ENCODE measurements at places on chromosomes 7 and 10.

- DNase-seq: no peak
Measured at GRCh38 chr7:138726288-138726687, 25.1 kb upstream of the SVOPL start.

- no peak for DNase-seq
Measured at GRCh38 chr7:155698633-155699032, 54.2 kb downstream of the RBM33 start.

DNA sequence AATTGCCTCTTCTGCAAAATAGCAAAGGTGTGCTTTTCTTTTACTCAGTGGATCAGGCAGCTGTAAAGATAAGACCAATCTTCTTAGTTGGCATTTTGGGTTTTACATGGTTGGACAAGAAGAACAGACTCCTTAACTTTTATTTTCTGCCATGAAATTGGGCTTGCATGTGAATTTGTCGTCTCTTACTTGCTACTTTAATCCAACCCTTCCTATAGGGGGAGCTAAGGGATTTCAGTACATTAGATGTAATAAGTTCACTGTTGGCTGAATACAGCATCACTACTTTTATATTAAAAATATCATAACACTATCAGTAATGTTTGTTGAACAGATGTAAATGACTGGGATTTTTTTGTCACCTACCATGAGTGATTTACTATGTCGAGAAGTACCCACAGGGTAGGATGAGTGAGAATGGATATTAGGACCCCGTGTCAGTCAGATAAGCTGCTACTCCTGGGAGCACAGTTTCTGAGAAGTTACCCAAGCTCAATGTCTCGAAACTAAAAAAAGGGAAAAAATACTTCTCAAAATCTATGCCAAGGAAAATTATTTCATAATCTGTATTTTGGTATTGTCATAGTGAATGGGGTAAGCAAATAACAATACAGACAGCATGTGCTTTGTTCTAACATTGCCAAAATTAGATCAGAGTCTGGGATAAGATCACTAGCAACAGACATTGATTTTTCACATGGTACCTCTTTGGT is 127.4 kb upstream of the AGR3 start:
- peak; percentile 70 for DNase-seq

DNA sequence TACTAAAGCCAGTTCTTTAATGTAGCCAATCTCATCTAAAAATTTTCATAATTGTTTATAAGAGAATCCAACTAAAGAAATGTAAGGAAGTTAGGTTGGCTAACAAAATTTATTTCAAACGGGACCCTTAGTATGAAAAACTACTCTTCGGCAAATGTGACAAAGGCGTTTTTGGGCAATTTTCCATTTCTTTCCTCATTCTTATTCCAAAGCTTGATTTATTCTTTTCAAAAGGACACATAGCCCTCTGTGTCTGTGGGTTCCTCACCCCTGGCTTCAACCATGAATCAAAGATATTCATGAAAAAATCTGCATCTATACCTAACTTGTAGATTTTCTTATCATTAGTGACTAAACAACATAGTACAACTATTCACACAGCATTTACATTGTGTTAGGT is 195.9 kb downstream of the ZMYND11 start:
- no peak for DNase-seq
